Natural killer cell treated with Interleukin-12 subunit alpha and Interleukin-12 subunit beta and Interleukin-15 and Interleukin-18, amount 100 ng/mL, for 72 hours (primary cell): ENCODE measurements at places on chromosomes 12 and 14. TPM values are rescaled to one million over a fixed set of nuclear protein-coding genes. Genes with fewer than 3 reads are reported as not detected.
A peak's percentile ranks its signal among the peaks of the same experiment; 100 is the strongest.

BMP4 gene
- 0.26 TPM for total RNA-seq

PTGER2 gene
- total RNA-seq, result 94.5 TPM

CCDC88C gene
- 103 TPM for total RNA-seq

OTX2 gene
- not detected for total RNA-seq

ADCY6 gene
- total RNA-seq, result 0.40 TPM

- H3K36me3 ChIP-seq, result peaks cover 37% of the 10 kb centered on the region
- no peak for DNase-seq
- peak overlapping the region; percentile 44 for H3K4me3 ChIP-seq
- peak overlapping the region; percentile 63 for H3K27ac ChIP-seq
- H3K27me3 ChIP-seq, result no peaks in the 10 kb centered on the region
- H3K4me1 ChIP-seq, result peaks cover 36% of the 10 kb centered on the region
These were observed 79.1 kb upstream of the PTGDR start for GRCh38 chr14:52188381-52188780.

GRCh38 chr12:113867258-113867657, 98.9 kb downstream of the RBM19 start:
- DNase-seq, result no peak
- no peaks in the 10 kb centered on the region for H3K27me3 ChIP-seq
- H3K27ac ChIP-seq, result no peak overlapping the region
- H3K36me3 ChIP-seq, result no peaks in the 10 kb centered on the region
- H3K4me3 ChIP-seq, result no peak overlapping the region

DNA sequence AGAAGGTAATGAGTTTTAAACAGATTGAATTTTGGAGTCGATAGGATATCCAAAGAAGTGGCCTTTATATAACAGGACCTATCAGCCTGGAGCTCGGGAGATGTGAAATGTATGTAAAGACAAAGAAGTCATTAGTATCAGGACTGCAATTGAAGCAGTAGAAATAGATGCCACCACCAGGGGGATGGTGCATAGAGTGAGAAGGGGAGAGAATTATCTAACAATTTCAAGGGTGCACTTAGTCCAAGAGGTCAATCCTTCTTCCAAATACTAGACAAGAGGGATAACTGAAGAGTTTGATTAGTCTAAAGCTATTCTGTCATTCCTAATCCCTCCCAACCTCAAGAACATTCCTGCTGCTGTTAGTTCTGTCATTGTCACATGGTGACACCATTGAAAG, 127.8 kb downstream of the CFAP54 start:
- DNase-seq, result no peak
- H3K27me3 ChIP-seq, result peaks cover 33% of the 10 kb centered on the region
- H3K27ac ChIP-seq, result no peak overlapping the region
- peaks cover 6% of the 10 kb centered on the region for H3K36me3 ChIP-seq

DNA sequence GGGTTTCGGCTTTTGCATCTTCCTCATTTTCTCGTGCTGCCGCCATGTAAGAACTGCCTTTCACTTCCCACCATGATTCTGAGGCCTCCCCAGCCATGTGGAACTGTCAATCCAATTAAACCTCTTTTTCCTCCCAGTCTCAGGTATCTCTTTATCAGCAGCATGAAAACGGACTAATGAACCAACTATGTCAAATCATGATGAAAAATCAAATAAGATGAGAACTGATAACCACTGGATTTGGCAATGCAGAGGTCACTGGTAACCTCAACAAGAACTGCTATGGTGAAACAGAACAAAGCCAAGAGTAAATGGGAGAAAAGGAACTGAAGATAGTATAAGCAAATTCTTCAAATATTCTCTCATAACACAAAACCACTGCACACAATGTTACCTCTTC, 6.0 kb downstream of the EML5 start:
- peaks cover 15% of the 10 kb centered on the region for H3K4me1 ChIP-seq
- H3K36me3 ChIP-seq, result peaks cover 45% of the 10 kb centered on the region
- H3K27me3 ChIP-seq, result peaks cover 41% of the 10 kb centered on the region
- H3K27ac ChIP-seq, result no peak overlapping the region

GRCh38 chr14:53955671-53956426, 776 bp downstream of the BMP4 start:
- DNase-seq, result no peak
- no peaks in the 10 kb centered on the region for H3K4me1 ChIP-seq
- H3K36me3 ChIP-seq, result no peaks in the 10 kb centered on the region
- no peak overlapping the region for H3K27ac ChIP-seq

- H3K4me3 ChIP-seq, result no peak overlapping the region
- H3K27ac ChIP-seq, result no peak overlapping the region
- DNase-seq, result peak; percentile 44
- peaks cover 49% of the 10 kb centered on the region for H3K4me1 ChIP-seq
- no peaks in the 10 kb centered on the region for H3K27me3 ChIP-seq
These were observed 121.0 kb downstream of the NCOR2 start for GRCh38 chr12:124446364-124446763.

GRCh38 chr14:50039734-50040400, 76.5 kb downstream of the VCPKMT start:
- H3K27ac ChIP-seq, result peak overlapping the region; percentile 99
- H3K4me1 ChIP-seq, result peaks cover 68% of the 10 kb centered on the region
- H3K4me3 ChIP-seq, result peak overlapping the region; percentile 85
- no peaks in the 10 kb centered on the region for H3K27me3 ChIP-seq

DNA sequence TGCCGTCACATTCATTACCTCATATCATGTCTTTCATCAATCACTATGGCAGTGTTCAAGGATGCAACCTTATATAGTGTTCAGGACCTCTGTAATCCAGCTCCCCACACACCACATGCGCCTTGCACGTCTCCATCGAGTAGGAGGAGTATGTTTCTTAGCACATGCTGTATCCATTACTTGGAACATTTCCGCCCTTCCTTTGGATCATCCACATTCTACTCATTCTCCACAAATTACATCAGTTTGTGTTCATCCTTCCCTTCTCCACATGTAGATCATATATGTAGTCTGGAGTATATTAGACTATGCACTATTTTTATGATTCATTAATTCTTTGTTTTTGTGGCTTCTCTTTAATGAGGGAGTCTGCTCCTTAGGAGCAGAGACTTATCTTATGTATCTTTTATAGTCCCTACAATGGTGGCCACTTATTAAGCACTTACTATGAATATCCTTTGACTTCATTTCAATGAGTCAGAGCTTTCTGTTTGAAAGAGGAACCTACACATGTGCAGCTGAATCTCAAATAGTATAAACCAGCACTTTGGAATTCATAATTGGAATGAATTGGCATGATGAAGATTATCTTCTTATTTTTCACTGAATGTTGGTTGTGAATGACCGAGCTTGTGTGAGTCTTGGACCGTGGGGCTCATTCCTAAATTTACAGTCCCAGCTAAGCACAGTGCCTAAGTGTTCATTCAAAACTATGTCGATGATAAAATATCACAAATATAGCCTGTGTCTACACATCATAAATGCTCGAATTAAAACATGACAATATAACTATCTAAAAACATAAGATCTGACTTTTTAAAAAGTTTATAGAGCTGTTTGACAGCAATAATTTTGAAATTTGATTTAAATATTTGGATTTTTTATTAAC, 30.2 kb upstream of the NPAS3 start:
- DNase-seq, result no peak
- no peaks in the 10 kb centered on the region for H3K4me1 ChIP-seq
- H3K27me3 ChIP-seq, result no peaks in the 10 kb centered on the region
- H3K27ac ChIP-seq, result no peak overlapping the region

- H3K27ac ChIP-seq, result no peak overlapping the region
- H3K4me3 ChIP-seq, result no peak overlapping the region
- no peaks in the 10 kb centered on the region for H3K4me1 ChIP-seq
- peaks cover 45% of the 10 kb centered on the region for H3K27me3 ChIP-seq
- no peaks in the 10 kb centered on the region for H3K36me3 ChIP-seq
These were observed 57.1 kb upstream of the PCED1B start for GRCh38 chr12:47022296-47022695.

DNA sequence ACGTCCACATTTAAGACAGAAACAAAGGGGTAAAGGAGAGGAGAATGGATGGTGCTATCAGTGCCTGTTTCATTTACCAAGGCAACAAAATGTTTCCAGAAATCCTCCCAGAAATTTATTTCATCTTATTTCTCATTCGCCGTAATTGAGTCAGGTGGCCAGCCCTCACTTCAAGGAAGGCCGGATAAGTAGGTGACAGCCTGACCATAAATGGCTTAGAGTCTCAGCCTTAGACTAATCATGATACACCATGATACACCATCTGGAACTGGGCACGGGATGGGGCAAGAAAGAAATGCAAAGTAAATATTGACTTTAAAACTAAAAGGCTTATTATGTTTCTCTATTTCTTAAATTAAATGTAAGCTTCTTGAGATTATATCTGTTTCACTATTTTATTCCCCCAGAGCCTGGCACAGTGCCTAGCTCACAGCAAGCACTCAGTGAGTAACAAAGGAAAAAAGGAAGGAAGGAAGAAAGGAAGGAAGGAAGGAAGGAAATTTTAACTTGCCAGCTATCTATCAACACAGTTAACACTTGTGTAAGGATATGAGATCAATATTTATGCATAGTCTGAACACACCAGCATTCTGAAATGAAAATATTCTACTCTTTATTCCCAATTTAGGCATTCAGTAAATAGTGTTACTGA, 106.1 kb upstream of the FSCB start:
- H3K4me1 ChIP-seq, result no peaks in the 10 kb centered on the region

- H3K4me1 ChIP-seq, result peaks cover 46% of the 10 kb centered on the region
- DNase-seq, result no peak
- H3K36me3 ChIP-seq, result no peaks in the 10 kb centered on the region
- H3K27me3 ChIP-seq, result peaks cover 7% of the 10 kb centered on the region
- H3K4me3 ChIP-seq, result peak overlapping the region; percentile 1
- H3K27ac ChIP-seq, result no peak overlapping the region
These were observed 263.1 kb upstream of the CRY1 start for GRCh38 chr12:107356266-107356936.

DNA sequence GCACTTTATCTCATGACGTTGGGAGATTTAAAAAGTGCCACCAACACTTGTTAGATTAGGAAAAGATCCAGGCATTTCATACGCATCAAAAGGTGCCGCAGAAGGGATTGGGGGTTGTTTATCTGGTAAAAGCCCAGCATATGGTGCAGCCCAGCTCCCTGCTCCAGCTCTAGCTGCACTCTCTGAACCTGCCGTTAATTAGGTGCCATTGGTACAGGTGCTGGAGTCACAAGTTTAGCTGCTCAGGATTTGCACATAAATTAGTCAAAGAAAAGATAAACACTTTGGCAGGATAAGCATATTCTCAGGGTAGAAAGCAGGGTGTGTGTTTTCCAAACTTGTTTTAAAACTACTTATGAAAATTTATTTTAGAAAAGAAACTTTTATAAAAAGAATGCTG, 932.6 kb upstream of the TMEM132C start:
- H3K36me3 ChIP-seq, result no peaks in the 10 kb centered on the region
- no peaks in the 10 kb centered on the region for H3K4me1 ChIP-seq
- no peak overlapping the region for H3K4me3 ChIP-seq

- no peak overlapping the region for H3K4me3 ChIP-seq
- H3K27me3 ChIP-seq, result no peaks in the 10 kb centered on the region
- peaks cover 14% of the 10 kb centered on the region for H3K36me3 ChIP-seq
- no peaks in the 10 kb centered on the region for H3K4me1 ChIP-seq
- no peak overlapping the region for H3K27ac ChIP-seq
These were observed 22.5 kb downstream of the MRPS35 start for GRCh38 chr12:27733052-27733656.

DNA sequence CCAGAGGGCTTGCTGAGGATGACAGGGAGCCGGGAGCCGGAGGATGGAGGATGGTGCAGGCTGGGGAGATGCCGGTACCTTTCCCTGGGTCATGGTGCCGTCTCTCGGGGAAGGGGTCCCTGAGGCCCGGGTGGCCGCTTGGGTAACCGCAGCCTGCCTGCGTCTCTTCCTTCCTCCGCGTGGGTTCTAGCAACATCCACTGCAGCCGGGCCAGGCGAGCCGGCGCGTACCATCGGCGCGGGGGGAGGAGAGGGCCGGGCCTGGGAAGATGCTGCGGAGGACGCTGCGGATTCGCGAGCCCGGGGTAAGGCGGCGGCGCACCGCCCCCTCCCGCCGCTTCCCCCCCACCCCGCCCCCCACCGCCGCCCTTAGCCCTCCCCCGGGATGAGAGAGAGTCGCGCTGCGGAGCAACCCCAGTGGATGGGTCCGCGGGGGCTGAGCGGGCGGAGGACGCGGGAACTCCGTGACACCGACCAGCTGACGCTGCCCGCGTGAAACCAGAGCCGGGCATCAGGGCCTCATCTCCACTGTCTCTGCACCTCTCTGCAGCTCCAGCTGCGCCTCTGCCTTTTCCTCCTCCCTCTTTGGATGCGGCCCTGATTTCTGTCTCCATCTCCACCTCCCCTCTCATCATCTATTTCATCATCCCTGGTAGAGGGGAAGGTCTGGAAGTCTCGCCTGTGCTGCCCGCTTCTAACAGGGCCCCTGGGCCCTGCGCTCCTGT, at the start of gene FAIM2:
Gene FAIM2 (minus strand): TSS at position 201 of the 724 bp plus-strand sequence. CDS start 108 bp downstream, at position 93.
- no peaks in the 10 kb centered on the region for H3K36me3 ChIP-seq
- peaks cover 4% of the 10 kb centered on the region for H3K27me3 ChIP-seq
- peak; percentile 71 for DNase-seq
- peaks cover 11% of the 10 kb centered on the region for H3K4me1 ChIP-seq
- H3K4me3 ChIP-seq, result peak within 1 kb of the TSS; percentile 76
- H3K27ac ChIP-seq, result no peak within 1 kb of the TSS

GRCh38 chr14:58643366-58643765, 5.6 kb downstream of the DACT1 start:
- no peaks in the 10 kb centered on the region for H3K36me3 ChIP-seq
- peaks cover 14% of the 10 kb centered on the region for H3K27me3 ChIP-seq
- DNase-seq, result no peak
- H3K4me3 ChIP-seq, result no peak overlapping the region
- no peak overlapping the region for H3K27ac ChIP-seq
- H3K4me1 ChIP-seq, result peaks cover 7% of the 10 kb centered on the region

- peak overlapping the region; percentile 68 for H3K4me3 ChIP-seq
- H3K27ac ChIP-seq, result no peak overlapping the region
- H3K4me1 ChIP-seq, result peaks cover 40% of the 10 kb centered on the region
- DNase-seq, result peak; percentile 18
These were observed 699 bp upstream of the B4GALNT3 start for GRCh38 chr12:459050-459429.

DNA sequence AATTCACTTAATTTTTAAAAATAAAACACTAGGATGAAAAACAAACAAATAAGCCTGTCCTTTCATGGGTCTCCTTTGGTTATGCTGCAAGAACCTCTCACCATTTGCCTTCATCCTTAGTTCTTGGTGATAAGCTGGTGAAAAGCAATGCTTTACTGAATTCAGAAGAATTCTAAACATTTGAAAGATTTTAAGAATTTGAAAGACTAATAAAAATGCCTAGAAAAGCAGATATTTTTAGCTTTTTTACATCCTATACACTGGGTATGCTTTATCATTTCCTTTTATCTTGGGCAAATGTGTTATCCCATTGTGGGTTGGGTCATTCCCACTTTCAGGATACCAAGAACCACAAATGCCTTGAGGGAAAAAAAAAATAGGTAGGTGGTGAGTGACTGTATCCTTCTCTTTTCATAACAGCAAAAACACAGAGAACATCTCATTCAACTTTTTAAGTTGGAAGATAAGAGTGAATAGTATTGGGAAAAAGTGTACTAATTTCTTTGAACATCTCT, 197.1 kb upstream of the ABCD2 start:
- no peaks in the 10 kb centered on the region for H3K36me3 ChIP-seq
- no peak for DNase-seq
- H3K27me3 ChIP-seq, result no peaks in the 10 kb centered on the region
- no peak overlapping the region for H3K4me3 ChIP-seq
- H3K27ac ChIP-seq, result no peak overlapping the region

- no peak overlapping the region for H3K4me3 ChIP-seq
- H3K27me3 ChIP-seq, result no peaks in the 10 kb centered on the region
- no peaks in the 10 kb centered on the region for H3K36me3 ChIP-seq
- peak; percentile 86 for DNase-seq
- H3K4me1 ChIP-seq, result peaks cover 6% of the 10 kb centered on the region
- H3K27ac ChIP-seq, result peak overlapping the region; percentile 50
These were observed 1.4 kb upstream of the NPFF start for GRCh38 chr12:53508534-53509170.
